Heart left ventricle (tissue), 16 donors: ENCODE measurements at places on chromosomes 3 and 15.

DNA sequence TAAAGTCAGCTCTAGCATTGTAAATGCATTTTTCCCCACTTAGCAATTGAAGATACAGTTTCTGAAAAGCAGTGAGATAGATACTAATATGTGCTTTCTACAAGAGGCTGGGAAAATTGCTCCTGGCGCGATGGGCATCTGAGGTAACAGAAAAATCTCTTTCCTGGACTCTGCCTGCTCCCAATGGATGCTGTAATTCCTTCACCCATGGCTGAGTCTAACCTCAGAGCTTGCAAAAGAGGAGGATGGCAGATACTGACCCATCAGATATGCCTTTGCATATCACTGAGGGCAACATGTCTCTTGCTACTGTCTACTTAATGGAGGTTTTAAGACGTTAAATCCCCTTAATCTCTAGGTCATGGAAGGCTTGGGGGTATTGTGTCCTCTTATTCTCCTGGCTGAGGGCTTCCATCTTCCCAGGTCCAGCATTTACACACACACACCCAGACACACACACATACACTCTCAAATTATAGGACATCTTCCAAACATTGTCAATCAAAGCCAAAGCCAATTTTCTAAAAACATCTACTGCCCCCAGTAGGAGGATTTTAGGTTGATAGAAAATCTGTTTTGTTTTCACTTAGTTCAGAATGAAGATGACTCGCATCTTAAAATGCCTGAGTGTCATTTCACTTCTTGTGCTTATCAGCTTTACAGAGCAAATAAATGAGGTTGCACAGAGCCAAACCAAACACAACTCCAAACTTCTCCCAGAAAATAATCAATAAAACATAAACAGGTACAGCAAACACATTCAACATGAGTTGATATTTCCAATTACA lies 2.4 kb downstream of the TRPM1 start:
- DNase-seq = no peak
- no peak overlapping the region for H3K27ac ChIP-seq
- peaks cover 4% of the 10 kb centered on the region for H3K27me3 ChIP-seq
- no peak overlapping the region for H3K4me3 ChIP-seq
- H3K4me1 ChIP-seq = no peaks in the 10 kb centered on the region
- no peaks in the 10 kb centered on the region for H3K36me3 ChIP-seq

- DNase-seq = no peak
- H3K27me3 ChIP-seq = peaks cover 2% of the 10 kb centered on the region
- no peak overlapping the region for H3K4me3 ChIP-seq
- H3K36me3 ChIP-seq = no peaks in the 10 kb centered on the region
Measured at GRCh38 chr15:89808160-89808870, 6.3 kb downstream of the ANPEP start.

DNA sequence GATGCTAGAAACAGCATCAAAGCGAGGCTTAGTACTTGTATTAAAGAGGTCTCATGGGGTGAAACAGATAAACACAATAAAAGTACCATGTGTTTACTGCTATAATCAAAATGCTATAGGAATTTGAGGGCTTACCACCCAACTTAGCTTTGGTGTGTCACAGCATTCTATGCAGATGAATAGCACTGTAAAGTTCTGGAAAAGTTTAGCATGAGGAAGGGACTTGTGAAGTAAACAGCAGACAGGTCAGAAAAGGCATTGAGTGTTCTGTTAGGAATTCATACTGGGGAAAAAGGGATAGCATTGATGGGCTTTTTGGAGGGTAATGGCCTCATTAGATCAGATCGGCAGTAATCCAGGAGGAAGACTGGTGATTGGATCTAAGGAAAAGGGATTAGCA lies 505.3 kb downstream of the NLGN1 start:
- no peaks in the 10 kb centered on the region for H3K36me3 ChIP-seq
- H3K4me3 ChIP-seq = no peak overlapping the region
- DNase-seq = no peak
- H3K4me1 ChIP-seq = no peaks in the 10 kb centered on the region
- H3K27ac ChIP-seq = no peak overlapping the region
- H3K27me3 ChIP-seq = no peaks in the 10 kb centered on the region

- H3K36me3 ChIP-seq = no peaks in the 10 kb centered on the region
- H3K4me3 ChIP-seq = no peak overlapping the region
- H3K27me3 ChIP-seq = no peaks in the 10 kb centered on the region
- DNase-seq = no peak
- peak overlapping the region; percentile 59 for H3K27ac ChIP-seq
- no peaks in the 10 kb centered on the region for H3K4me1 ChIP-seq
Measured at GRCh38 chr3:120496278-120497002, 45.6 kb upstream of the FSTL1 start.

DNA sequence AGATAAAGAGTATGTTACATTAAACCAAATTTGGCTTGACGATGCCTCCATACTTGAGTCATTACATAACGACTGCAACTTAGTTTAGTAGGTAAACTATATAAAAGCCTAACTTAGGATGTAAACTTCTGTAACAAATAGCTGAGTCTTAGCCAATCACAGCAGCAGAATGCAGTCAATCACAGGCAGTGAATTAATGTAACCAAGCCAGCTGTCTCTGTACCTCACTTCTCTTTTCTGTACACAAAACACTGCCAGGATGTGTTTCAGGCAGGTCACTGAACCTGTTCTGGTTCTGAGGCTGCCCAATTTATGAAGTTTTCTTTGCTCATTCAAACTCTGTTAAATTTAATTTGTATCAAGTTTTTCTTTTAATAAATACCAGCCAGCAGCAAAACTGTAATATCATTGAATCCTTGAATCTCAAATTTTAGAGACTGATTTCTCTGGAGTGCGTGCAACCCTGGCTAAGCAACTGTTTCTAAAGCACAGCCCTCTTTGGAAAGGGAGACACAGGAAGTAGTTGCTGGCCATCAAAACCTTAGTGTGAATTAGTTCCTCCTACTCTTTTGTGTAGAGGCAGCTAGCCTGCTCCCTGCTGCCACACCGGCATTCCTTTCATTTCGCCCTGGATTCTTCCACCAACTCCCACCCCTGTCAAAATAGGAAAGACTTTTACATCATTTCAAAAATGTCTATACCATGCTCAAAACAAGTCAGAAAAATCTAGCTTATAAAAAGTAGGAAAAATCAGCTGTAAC lies 15.2 kb downstream of the RFTN1 start:
- no peak overlapping the region for H3K4me3 ChIP-seq
- H3K4me1 ChIP-seq = peaks cover 21% of the 10 kb centered on the region
- DNase-seq = no peak
- peaks cover 2% of the 10 kb centered on the region for H3K36me3 ChIP-seq
- H3K27me3 ChIP-seq = no peaks in the 10 kb centered on the region
